ENCODE measurements at places on chromosomes 5 and 9.
A peak's percentile ranks its signal among the peaks of the same experiment; 100 is the strongest.

DNA sequence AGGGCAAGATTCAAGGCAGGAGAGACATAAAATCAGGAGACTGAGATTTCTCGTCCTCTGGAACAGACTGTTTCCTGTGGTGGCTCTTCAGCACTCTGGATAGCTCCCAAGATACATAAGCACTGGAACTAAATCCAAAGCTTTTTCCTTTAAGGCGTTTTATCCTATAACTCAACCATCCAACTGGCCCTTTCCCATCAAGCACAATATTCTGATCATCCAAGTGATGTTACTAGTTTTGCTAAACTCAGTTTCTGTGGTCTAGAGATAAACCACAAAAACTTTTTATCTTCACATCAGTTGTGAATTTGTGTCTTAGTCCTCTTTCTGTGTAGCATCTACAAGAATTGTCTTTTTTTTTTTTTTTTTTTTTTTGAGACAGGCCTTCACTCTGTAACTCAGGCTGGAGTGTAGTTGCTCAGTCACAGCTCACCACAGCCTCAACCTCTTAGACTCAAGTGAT lies 299.4 kb downstream of the COX7C start:
- DNase-seq: no peak

GRCh38 chr9:7259544-7260241 lies 501.9 kb downstream of the KDM4C start:
- DNase-seq: no peak

DNA sequence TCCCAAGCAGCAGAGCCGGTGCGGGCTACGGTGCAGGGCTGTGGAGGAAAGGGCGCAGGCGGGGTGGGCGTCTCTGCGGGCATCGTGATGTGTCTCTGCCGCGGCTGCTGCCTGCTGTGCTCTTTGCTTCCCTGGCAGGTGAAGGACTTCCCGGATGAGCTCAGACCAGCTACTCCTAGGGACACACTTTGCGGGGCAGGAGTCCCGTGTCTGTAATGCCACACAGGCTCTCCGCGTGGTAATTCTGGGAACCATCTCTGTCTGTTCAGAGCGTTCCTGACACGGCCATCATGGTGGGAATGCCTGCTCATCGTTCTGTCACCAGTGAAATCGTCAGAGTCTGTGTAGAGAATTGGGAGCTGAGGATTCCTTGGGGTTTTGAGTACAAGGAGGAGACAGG lies 235.5 kb downstream of the FANCC start:
- no peak for DNase-seq

DNA sequence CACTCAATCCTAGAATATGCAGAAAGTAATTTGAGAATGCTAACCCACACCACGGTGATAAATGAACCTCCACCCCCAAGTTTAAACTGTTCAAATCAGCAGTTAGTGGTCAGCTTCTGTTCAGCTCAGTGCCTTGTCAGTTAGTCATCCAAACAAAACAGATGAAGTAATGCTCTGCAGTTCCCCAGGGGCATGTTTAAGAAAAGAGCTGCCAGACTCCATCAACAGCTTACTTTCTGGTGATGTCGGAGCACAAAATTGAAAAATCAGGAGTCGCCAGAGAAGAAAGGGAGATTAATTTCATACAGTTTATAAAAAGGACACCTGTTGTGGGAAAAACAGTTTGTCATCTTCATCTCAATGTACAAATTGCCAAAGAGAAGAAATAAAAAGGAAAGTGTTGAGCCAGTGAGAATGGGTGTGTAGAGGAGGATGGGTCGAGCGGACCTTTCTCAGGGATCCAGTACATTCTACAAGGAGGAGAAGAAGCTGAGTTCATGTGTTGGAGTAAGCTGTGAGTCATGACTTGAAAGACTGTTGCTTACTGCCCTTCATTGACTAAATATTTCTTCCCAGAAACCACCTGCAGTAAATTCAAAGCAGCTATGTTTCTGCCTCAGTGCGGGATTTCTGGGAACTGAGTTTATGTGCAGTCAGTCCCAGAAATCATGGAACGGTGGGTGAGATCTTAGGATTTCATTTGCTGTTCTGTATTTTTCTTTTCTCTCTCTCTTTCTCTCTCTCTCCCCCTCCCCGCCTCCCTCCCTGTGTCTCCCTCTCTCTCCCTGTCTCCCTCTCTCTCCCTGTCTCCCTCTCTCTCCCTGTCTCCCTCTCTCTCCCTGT lies 13.7 kb downstream of the TRIO start:
- DNase-seq: no peak

DNA sequence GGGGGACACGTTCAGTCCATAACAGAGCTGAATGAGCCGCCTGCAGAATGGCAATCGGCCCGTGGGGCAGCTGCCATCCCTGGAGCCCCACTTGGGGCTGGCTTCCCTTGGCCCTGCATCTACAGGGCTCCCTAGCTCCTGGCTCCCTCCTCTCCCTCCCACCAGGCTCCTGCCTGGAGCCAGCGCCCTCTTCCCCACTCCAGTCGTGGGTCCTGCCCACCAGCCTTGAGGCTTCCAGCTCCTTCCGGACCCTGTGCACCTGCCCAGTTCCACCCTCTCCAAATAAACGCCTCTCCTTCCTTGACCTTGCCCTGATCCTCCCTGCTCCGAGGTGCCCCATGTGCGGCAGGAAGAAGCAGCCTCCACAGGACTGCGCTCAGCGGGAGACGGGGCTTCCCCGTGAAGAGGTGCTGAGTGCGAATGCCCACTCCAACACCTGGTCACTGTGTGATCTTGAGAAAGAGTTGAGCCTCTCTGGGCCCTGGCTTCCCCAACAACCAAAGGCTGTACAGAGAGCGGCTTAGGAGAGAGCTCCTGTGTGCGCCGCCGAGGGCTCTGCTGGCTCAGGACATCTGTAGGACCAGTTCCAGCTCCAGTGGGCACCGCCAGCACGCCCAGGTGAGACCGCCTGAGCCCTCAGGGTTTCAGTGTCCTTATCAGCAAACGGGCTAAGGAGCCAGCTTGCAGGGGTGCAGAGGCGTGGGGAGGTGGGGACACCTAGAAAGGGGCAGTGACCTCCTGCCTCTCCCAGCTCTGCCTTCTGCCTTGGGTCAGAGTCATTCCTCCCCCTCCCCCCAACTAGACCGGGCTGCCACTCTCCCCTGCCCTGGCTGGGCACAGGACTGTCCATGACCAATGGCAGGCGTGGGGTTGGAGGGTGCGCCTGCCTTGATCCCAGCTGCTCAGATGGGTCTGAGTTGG lies 12.1 kb downstream of the C9orf50 start:
- no peak for DNase-seq

GRCh38 chr5:132746954-132747615 lies at the start of gene CCNI2:
Gene CCNI2, plus strand, starts transcription at chr5:132747426. Its CDS starts 70 bp downstream, at chr5:132747496.
- peak; percentile 88 for DNase-seq

DNA sequence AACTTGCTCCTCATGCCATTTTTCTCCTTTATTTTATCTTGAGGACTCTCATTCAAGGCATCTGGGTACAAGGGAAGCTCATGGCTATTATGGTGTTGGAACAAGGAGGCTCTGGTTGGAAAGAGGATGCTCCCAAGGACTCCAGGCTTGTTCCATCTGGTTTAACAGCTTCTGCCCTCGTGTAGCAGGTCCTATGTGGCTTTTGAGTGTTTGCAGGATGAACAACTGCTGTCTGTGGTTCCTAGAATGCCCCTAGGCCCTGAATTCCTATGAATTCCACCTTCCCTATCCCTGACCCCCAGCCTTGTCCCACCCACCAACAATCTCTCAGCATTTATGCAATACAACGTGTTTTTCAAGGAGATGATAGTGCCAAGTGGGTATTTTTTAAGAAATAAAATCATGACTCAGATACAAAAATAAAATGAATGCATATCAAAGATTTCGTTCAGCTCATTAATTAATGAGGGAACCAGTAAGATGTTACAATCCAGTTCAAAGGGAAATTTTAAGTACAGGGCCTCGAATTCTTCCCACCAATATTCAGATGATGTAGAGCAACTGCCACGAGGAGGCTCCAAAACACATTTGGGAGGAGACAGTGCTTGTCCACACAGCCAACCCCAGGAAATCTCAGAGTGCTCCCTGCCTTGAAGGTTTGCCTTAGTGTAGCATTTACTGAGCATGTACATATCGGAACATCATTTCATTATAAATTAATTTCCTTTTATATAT lies 182.0 kb downstream of the MUSK start:
- no peak for DNase-seq

DNA sequence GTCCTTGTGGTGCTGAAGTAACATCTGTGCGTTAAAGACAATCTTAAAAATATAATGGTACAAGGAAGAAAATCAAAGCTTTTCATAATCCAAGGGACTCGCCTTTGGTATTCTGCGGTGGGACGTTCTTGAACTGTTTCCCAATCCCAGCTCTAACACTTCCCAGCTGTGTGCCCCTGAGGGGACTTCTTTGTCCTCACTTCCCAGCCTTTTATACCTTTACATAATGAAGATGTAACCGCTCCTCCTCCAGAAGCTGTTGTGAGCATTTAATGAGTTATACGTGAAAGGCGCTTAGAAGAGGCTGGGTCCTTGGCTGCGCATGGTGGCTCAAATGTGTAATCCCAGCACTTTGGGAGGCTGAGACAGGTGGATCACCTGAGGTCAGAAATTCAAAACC lies 16.9 kb downstream of the STK10 start:
- no peak for DNase-seq

DNA sequence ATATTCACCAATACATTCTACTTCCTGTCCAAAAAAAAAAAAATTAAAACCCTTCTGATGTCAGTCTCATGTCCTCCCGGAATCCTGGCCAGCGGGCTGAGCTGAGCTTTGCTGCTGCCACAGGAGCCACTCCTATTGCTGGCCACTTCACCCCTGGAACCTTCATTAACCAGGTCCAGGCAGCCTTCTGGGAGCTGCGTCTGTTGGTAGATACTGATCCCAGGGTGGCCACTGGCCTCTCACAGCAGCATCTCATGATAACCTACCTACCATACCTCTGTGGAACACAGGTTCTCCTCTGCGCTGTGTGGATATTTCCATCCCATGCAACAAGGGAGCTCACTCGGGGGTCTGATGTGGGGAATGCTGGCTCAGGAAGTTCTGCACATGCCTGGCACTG lies 21.0 kb upstream of the NPM1 start:
- DNase-seq: no peak

GRCh38 chr5:171849585-171850323 lies 64.1 kb downstream of the SMIM23 start:
- DNase-seq: no peak

DNA sequence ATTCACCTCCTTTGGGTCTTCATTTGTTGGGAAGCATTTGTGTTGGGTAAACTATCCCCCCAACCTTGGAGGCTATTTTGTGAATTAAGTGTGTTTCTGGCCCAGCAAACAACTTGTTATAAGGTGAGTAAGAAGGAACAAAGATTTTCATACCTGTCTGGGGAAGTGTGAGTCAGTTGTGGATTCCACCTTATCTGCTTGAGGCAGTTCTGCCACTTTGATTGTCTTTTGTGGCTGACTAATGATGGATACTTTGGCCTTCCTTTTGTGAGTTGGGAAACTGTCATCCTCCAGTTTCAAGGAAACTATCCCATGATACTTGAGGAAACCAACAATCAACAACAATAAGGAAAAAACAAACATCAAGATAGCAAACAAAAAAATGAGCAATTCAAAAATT lies 24.6 kb upstream of the CER1 start:
- DNase-seq: no peak

DNA sequence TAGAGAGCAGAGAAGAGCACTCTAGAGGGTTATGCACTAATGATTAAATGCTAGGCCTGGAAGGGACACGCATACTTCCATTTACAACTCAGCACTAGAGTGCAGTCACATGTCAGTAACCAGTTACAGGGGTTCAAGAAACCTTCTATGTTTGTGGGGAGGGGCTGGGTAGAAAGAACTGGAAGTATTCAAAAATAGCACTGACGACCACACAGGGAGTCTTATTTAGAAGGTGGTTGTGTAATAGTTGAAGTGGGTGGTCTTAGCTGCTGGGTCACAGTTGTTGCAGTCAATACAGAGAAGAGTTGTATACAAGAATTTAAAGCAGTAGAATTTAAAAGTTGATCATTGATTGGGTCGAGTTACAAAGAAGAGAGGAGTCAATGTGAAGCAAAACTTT lies 15.4 kb downstream of the AOPEP start:
- no peak for DNase-seq

GRCh38 chr9:73204936-73205335 lies 53.3 kb downstream of the ANXA1 start:
- DNase-seq: no peak

DNA sequence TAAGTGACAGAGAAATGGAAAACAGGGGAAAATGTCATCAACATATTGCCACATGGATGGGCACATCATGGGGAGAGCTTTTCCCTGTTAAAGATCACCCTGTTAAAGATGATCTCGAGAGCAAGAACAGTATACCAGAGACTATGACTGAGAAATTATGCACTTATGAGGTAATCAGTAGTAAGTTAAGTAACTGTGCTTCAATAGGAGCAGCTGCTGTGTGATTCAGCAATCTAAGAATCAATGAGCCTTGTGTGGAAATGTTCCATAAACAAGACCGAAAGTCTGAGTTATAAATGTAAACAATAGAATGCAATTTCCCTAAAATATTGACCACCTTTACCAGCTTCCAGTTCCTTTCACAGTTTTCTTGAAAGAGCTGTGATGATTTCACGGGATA lies 582.3 kb downstream of the CAAP1 start:
- DNase-seq: no peak

DNA sequence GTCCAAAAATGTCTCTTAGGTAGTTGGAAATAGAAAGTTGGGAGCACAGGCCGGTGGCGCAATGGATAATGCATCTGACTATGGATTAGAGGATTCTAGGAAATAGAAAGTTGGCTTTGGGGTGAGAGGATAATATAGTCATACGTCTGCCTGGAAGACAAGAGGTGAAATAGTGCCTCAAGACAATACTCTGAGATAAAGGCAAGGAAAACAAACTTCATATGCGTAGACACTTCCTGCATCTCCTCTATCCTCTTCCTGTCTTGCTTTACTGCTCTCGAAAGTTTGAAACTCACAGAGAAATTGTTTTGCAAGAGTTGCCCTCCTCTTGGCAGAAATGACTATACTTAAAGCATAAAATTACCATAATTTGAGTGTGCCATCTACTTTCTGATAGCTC lies 153.2 kb upstream of the FBXL7 start:
- DNase-seq: no peak

- no peak for DNase-seq
Observed at GRCh38 chr9:35258660-35259474, 97.1 kb downstream of the UNC13B start.

- DNase-seq: no peak
Observed at GRCh38 chr9:113350107-113350661, 843 bp downstream of the BSPRY start.

DNA sequence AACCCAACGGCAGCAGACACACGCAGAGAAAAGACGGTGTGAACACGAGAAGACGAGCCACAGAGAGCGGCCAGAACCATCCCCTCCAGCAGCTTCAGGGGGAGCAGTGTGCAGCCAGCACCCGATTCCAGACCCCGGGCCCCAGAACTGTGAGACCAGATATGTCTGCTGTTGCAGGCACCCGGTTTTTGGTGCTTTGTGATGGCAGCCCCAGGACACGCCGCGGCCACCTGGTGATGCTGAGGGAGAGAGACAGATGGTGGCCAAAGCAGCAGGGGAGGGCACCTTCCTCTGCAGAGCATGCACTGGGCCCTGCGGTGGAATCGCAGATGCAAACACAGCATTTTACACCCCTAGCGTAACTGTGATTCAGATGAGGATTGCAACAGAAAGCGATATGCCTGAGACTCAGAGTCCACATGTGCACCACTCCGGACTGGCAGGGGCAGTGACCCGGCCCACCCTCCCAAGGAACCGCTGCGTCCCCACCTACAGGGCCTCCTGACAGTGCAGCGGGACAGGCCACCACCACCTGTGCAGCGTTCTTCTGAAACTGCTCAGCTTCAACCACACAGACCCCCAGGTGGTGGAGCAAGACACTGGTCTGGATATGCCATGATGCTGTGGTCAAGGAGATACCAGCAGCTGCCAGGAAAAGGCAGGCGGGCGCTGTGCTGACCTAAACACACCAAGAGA lies 24.0 kb downstream of the ZDHHC11B start:
- no peak for DNase-seq

Measured in esophagus muscularis mucosa (tissue), 4 donors.